ENCODE measurements at places on chromosomes 7 and 10. TPM values are rescaled to one million over a fixed set of nuclear protein-coding genes. Genes with fewer than 3 reads are reported as not detected.

Gene STOX1
- total RNA-seq = 0.22 TPM

Gene CPA4
- total RNA-seq = 1.3 TPM

Gene SLC13A4
- not detected for total RNA-seq

Gene TRIL
- 0.33 TPM for total RNA-seq

Gene CRTAC1
- 0.22 TPM for total RNA-seq

Gene IKZF1
- total RNA-seq = not detected

All from placental epithelial cell (primary cell).